ENCODE measurements at places on chromosomes 12 and 14. TPM values are rescaled to one million over a fixed set of nuclear protein-coding genes. Genes with fewer than 3 reads are reported as not detected.

The LRTM2 gene
- polyA plus RNA-seq = 0.31 TPM

The TAS2R8 gene
- polyA plus RNA-seq = not detected

The BDKRB2 gene
- 2.5 TPM for polyA plus RNA-seq

The MYF5 gene
- 29.5 TPM for polyA plus RNA-seq

The CRACR2A gene
- 1.5 TPM for polyA plus RNA-seq
